HFFc6 (cell line): ENCODE measurements at places on chromosomes 12 and 14. TPM values are rescaled to one million over a fixed set of nuclear protein-coding genes. Genes with fewer than 3 reads are reported as not detected.

The BCL11B gene
- 0.05 TPM in 1 of 3 replicates, not detected in the others for total RNA-seq

DNA sequence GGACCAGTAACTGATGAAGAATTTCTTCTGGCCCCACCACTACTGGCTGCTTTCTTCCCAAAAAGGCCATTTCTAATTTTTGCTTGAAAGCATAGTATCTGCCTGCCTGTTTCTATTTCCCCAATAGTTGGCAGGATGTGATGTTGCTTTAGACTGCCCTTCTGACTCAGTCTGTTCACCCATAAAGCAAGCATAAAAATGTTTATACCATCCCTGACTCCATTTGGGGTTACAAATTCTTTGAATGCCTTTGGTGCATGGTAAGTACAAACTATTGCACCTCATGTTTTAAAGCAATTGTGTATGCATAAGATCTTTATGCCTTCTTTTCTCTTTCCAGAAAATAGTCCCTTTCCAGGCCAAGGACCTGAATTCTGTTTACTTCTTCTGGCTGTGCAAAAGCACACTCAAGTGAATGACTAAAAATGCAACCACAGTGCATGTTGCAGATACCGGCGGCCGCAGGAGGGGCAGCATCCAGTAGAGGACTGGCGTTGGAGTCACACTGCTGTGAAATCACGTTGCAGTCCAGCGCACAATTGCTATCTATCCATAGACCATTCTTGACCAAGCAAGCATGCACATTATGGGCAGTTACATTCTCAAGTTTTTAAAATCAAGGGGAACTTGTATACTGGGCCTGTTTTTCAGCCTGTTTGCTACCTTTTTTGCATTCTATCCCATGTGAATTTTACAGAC is 82.4 kb downstream of the SLC5A8 start:
- H3K4me1 ChIP-seq = no peaks in the 10 kb centered on the region
- H3K36me3 ChIP-seq = peaks cover 6% of the 10 kb centered on the region; the same call in 1 of the 2 replicates
- H3K27me3 ChIP-seq = no peaks in the 10 kb centered on the region
- no peak overlapping the region for H3K27ac ChIP-seq
- no peak overlapping the region for H3K4me3 ChIP-seq

DNA sequence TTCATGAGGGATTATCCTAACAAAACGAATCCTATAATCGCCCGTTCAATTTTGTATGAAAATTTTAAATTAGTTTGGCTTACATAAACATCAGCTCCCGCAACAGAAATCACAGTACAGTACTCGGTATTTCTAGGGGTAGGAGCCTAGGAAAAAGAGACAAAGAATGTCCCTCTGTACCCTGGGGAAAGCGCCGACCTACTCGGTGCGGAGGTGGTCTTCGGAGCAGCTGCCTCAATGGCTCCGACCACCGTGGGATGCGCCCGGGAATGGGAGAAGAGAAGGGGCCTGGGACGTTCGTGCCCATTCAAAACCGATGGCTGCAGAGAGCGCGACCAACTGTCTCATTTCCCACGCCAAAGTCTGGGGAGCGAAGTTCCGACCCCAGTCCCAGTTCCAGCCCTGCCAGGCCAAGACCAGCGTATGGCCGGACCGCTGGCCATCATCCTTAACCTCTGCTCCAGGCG is 618 bp downstream of the GNPNAT1 start:
- peaks cover 53% of the 10 kb centered on the region for H3K4me1 ChIP-seq
- H3K27ac ChIP-seq = peak overlapping the region; percentile 99
- H3K4me3 ChIP-seq = peak overlapping the region; percentile 93

GRCh38 chr12:121708313-121709063 is 4.1 kb upstream of the TMEM120B start:
- H3K27ac ChIP-seq = no peak overlapping the region; the same call in 1 of the 2 replicates
- no peak overlapping the region for H3K4me3 ChIP-seq
- no peak for DNase-seq
- peaks cover 32% of the 10 kb centered on the region for H3K4me1 ChIP-seq
- H3K36me3 ChIP-seq = no peaks in the 10 kb centered on the region
